ENCODE measurements at places on chromosomes 3 and 15.
A peak's percentile ranks its signal among the peaks of the same experiment; 100 is the strongest.

DNA sequence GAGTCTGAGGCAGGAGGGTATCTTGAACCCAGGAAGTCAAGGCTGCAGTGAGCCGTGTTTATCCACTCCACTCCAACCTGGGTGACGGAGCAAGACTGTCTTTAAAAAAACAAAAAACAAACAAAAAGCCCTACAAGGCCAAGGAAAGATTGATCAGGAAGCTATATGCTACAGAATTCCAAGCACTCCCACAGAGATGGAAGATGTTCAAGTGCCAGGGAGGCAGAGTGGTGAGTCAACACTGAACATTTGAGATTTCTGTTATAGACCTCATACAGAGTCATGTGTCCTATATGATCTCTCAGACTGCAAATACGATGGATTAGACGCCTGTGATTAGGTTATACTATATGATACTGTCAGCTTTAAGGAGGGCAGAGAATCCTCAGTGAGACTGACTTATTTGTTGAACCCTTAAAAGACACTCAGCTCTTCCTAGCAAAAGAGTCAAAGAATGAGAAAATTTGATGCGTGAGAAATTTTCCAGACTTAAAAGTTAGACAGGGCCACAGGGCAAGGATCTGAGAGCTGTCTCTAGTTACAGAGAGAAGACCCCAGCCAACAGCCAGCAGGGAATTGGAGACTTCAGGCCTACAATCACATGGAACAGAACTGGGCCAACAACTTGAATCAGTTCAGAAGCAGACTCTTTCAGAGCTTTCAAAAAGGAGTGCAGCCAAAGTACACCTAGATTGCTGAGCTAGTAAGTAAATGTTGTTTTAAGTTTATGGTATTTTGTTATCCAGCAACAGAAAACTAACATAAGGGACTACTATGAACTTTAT, 107.6 kb downstream of the PIK3CB start:
- DNase-seq, result peak; percentile 1

DNA sequence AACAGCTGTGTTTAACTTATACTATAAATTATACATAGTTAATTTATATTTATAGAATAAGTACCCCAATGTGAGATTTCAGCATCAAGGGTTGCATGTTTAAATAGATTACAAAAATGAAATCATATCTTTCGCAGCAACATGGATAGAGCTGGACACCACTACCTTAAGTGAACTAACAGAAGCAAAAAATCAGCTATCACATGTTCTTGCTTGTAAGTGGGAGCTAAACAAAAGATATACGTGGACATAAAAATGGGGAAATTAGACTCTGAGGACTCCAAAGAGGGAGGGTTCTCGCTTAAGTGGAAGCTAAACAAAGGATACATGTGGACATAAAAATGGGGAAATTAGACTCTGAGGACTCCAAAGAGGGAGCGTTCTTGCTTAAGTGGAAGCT, 626.5 kb upstream of the DPPA4 start:
- DNase-seq, result no peak

- DNase-seq, result no peak
Measured at GRCh38 chr3:64548200-64548889, 139.5 kb downstream of the ADAMTS9 start.

DNA sequence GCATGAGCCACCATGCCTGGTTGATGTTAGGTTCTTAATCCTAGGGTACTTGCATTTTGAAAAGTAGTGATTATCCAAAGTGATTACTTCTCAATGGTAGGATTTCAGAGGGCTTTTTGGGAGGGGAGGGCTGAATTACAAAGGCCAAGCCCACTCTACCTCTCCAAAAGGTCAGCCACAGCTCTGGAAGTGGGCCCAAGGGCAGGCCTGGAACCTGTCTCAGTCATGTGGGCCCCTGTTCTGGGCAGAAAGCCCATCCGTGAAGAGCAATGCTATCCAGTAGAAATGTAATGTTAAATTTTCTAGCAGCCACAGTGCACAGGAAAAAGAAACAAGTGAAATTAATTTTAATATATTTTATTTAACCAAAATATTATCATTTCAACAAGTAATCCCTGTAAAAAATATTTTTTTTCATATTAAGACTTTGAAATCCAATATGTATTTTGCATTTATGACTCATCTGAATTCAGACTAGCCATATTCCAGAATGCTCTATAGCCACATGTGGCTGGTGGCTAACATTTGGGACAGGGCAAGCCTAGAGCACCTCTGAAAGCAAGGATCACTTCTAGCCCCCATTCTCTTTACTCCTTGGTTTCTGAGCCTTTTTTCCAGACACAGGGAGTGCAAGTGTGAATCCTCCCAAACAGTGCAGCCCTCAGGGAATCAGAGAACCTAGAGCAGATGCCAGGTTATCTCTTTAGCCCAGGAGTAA, 16.8 kb downstream of the RFT1 start:
- DNase-seq, result no peak

GRCh38 chr3:39327746-39328349, 1.7 kb upstream of the CCR8 start:
- no peak for DNase-seq

DNA sequence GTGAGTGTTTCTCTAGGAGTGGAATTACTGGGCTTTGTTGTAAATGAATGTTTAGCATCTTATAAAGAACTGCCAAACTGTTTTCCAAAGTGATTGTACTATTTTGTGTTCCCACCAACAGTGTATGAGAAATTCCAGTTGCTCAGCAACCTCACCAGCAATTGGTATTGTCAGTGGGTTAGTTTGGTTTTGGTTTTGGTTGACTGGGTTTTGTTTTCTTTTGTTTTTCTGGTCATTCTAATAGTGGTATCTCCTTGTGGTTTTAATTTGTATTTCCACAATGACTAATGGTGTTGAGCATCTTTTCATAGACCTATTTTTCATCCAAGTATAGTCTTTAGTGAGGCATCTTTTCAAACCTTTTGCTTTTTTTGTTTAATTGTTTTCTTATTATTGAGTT, 27.1 kb downstream of the FILIP1L start:
- DNase-seq, result no peak

- no peak for DNase-seq
Measured at GRCh38 chr15:60054472-60054871, 50.4 kb downstream of the FOXB1 start.

- no peak for DNase-seq
Measured at GRCh38 chr3:143167969-143168854, 48.6 kb downstream of the CHST2 start.

GRCh38 chr3:31765871-31766270, 215.2 kb downstream of the OSBPL10 start:
- DNase-seq, result no peak

GRCh38 chr15:98651036-98651481, 2.7 kb downstream of the IGF1R start:
- DNase-seq, result no peak

DNA sequence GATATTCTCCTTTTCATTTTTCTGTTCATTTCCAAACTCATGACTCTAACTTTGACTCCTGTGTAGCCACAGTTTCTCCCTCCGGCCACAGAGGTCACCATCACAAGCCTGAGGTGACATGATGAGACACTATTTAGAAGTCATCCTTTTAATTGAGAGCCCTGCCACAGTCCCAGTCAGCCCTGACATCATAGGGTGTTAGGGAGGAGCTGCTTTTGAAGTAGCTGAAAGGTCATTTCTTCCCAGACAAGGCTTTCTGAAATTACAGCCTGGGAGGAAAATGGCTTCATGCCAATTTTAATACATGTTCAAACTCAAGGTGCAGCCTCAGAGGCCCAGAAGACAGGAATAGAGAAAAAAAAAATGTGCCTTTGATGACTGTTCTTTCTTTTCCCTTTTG, 532.8 kb upstream of the TGFBR2 start:
- DNase-seq, result no peak

GRCh38 chr3:157220883-157221282, 60.9 kb upstream of the CCNL1 start:
- no peak for DNase-seq

DNA sequence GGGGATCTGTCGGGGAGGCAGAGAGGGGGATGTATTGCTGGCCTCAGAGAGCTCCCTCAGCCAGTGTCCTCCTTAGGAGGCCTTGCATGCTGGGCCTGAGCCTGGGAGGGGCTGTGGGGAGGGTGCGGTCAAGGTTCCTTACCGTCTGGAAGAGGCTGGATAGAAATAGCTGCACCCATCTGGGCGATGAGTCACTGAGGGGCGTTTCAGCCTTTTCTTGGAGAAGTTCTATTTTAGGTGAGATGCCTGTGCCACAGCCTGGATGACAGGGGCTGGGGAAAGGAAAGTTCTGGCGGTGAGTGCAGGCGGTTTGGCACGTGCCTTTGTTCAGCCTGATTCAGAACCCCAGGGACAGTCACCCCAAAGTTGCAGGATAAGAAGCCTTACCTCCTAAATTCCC, 35.7 kb upstream of the APEH start:
- peak; percentile 44 for DNase-seq

DNA sequence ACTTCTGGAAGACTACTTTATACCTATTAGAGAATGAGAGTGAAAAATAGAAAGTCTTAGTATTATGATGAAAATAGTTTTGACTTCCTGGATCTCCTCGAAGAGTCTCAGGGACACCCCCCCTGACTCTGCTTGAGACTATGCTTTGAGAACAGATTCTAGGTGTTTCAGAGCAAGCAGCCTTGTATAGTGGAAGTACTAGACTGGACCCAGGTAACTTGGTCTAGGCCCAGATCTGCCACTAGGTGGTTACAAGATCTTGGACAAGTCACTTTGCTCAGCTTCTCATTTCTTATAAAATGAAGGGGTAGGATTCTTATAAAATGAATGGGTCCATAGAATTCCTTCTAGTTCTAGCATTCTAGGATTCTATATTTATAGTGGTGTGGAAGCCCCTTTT, 9.1 kb downstream of the ABHD5 start:
- no peak for DNase-seq

- no peak for DNase-seq
Measured at GRCh38 chr15:70318594-70319465, 221.1 kb upstream of the TLE3 start.

- DNase-seq, result no peak
Measured at GRCh38 chr3:170560296-170560695, 25.6 kb downstream of the SLC7A14 start.

- no peak for DNase-seq
Measured at GRCh38 chr3:115688418-115688817, 65.1 kb downstream of the GAP43 start.

DNA sequence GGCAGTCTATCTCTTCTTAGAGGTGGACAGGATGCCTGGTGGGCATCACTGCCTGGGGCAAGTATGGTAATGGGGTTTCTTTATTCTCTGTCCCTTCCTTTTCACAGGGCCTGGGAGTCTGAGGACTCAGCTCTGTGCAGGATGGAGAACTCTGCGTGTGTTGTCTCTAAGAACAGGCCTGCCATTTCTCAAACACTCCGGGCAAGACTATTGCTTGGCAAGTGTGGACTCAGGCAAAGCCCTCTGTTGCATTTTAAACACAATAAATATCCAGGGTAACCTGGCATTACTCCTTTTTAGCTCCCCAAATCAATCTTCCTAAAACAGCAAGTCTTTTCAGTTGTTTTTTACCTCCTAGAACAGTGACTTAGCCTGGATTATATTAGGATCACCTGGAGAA, 185.1 kb upstream of the ROPN1 start:
- no peak for DNase-seq

DNA sequence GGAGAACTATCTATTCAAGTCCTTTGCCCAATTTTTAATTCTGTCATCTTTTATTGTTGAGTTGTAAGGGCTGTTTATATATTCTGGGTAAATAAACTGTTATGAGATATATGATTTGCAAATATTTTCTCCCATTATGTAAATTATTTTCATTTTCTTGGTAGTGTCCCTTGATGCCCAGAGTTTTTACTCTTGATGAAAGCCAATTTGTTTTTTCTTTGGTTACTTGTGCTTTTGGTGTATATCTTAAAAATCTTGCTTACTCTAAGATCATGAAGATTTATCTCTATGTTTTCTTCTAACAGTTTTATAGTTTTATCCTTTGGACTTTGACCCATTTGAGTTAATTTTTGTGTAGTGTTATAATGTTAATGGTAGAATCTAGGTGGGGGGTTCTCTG, 44.5 kb downstream of the TIMP4 start:
- no peak for DNase-seq

DNA sequence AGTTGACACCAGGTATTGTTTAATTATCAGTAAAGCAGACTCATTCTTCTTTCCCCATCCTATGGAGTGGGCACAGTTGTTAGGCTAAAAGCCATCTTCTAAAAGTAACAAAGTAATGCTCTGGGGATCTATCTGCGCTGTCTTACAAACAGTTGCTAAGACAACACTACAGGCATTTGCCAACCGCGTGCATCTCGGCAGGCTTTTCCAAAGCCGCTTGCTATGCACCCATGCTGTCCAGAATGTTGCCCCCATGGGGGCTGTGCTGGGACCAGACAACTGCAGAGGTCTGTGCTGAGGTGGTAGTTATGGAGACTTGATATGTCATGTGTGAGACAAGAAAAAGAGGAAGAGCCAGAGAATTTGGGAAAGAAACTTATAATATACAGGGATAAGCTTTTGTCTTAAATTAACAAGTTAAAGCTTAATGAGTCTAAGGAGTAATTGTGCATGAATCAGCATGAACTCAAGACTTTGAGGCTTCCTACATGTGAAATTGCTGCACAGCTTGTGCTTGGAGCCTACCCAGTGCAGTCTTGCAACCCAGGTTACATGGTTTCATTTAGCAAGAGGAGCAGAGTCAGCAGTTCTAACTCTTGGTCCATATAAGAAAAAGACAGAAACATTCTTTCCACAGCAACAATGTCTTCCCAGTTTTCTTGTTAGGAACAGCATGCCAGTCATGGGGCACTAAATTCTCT, 38.9 kb upstream of the DCLK3 start:
- DNase-seq, result no peak

DNA sequence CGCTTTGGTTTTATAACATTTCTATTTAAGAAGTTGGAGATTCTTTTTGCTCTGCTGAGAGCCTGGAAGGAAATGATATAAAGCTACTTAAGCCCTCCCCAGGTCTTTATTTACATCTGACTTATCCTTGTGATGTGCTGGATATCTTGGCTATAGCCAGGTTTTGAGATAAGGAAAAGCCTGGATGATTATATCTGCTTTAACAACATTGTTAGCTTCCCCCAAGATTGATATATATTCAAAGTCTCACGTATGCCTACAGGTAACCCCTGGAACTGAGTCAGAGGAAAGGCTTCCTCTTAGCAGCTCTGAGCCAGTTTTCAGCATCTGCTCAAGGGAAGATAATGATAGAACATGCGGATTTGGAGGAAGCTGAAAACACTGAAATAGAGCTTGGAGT, 61.5 kb upstream of the CRBN start:
- DNase-seq, result no peak

DNA sequence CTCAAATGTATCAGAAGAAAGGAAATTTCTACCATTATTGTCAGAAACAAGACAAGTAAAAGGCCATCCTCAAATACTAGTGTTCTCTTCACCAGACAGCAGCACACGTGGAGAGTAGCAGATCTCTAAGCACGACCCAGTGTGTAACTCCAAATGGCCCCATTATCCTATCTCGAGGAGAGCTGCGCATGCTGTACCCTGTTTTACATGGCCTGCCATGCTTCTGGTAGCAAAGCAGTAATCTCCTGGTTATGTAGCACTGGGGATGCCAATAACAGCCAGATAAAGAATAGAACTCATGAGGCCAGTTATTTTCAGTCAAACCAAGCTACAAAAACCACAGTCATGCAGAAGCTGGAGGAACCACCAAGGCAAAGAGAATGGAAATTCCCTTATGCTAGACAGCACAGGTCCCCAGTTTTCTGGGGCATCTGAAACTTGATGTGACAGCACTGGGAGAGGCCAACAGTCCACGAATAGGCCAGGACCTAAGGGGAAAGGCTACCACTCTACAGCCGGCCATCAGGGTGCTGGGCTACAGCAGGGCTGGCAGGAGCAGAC, 73.0 kb downstream of the LIPC start:
- DNase-seq, result no peak

Data from amygdala (tissue), 56 donors.